Urinary bladder (tissue), 4 donors: ENCODE measurements at places on chromosomes 16 and 17. TPM values are rescaled to one million over a fixed set of nuclear protein-coding genes. Genes with fewer than 3 reads are reported as not detected.

Gene TMEM101
- total RNA-seq: 39.0 TPM

GRCh38 chr16:89565506-89566372 lies 5.3 kb downstream of the RPL13 start:
- DNase-seq: no peak

DNA sequence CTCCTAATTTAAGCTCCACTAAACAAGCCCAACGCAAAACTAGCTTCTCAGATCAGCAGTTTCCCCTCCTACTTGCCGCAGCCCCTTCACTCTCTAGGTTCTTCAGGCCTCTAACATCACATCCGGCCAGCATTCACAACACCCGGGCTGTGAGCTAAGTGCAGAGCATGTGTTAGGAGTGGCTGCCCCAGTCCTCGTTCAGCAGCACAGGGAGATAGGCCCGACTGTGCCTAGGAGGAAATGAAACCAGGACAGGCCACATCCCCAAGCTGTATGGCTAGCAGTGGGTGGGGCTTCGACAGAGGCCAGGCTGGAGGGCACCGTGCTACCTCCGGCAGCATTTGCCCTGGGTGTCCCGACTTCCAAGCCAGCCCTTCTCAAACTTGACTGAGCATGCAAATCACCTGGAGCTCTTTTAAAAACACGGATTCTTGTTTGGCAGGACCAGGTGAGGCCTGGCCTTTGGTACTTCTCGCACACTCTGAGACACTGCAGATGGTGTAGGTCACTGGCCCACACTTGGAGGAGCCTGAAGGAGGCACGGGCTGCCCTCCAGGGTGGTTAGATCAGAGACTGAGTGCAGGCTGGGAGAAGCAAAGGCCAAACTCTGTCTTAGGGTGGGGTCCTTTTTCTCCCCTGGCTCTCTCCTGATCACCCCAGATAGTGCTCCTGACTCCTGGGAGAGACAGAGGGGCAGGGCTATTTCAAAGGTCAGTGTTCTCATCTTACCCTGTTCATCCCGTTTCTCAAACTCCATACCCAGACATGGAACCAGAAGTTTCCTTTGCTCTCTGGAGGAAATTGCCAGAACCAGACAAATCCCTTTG lies 202.0 kb downstream of the C16orf78 start:
- no peak for DNase-seq

DNA sequence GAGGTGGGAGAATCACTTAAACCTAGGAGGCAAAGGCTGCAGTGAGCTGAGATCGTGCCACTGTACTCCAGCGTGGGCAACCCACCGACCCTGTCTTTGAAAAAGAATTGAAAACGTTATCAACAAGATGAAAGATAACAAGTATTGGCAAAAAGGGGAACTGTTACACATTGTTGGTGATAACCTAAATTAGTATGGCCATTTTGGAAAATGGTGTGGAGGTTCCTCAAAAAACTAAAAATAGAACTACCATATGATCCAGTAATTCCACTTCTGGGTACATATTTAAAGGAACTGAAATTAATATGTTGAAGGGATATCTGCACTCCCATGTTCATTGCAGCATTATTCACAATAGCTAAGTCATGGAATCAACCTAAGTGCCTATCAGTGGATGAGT lies 61.0 kb downstream of the ABHD15 start:
- no peak for DNase-seq
